ENCODE measurements at places on chromosomes 4 and X.
A peak's percentile ranks its signal among the peaks of the same experiment; 100 is the strongest.

DNA sequence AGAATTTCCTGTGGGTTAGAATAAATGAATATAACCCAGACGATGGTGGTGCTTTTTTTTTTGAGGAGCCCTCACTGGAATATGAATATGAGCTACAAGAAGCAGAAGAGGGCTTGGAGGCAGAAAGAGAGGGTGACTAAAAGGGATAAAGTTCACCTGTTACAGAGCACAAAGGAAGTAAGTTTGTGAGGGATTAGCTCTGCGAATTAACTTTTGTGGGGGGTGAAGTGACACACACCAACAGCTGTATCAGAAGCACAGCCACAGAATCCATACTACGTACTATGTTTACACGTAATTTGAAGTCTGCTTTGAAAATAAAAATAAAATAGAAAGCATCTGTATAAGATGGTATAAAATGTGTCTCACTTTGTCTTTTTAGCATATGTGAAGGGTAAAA, 963.6 kb upstream of the DIAPH2 start:
- DNase-seq: no peak

DNA sequence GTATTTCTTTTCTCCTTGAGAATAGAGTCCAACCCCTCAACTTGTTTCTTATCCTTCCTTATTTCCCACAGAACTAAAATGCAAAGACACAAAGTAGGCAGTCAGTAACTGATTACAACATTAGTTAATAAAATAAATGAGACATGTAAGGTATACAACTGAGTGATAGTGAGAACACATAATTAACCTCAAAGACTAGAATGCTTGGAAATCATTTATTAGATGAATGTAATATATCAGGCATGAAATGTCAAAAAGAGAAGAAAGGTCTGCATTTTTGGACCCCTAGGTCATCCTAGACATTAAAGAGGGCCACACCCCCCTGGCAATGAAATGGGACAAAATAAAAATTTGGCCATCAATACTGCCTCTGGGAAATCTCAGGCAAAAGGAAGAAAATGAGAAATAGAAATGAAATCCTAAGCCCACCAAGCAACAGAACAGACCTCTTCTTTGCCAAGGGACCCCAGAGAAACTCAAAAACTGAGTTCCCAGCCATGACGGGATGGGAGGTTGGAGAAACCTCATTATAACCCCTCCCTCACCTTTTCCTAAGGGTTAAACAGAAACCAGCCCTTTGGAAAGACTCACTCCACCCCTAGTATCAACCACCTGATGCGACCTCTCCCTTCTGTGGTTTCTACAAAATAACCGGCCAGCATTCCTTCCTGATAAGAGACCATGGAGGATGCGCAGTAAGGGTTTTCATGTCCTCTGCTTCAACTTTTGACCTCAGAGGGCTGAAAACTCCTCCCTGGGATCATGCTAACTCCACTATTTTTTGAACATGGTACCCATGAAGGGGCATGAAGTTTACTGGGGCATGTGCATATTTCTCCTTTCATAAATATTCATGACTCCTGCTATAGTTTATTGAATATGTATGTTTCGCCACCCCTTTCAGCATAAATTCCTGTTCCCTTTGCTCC, 90.0 kb upstream of the EXOC1L start:
- DNase-seq: no peak

DNA sequence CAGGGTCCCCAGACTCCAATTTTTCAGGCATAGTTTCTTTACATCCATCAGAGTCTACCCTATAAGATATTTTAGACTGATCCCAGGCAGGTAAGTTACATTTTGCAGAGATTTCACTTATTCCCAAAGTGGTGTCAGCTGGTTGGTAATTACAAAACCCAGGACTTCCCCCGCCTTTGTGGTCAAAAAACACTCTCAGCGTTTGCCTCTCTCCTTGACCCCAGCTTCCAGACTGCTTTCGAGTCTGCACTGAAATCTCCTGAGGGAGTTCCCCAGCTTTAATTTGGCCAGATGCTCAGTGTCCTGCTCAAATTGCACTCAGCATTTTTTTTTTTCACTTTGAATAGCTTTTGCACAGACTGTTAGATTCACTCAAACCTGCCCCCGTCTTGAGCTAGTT, 11.2 kb upstream of the AMOT start:
- peak; percentile 13 for DNase-seq

DNA sequence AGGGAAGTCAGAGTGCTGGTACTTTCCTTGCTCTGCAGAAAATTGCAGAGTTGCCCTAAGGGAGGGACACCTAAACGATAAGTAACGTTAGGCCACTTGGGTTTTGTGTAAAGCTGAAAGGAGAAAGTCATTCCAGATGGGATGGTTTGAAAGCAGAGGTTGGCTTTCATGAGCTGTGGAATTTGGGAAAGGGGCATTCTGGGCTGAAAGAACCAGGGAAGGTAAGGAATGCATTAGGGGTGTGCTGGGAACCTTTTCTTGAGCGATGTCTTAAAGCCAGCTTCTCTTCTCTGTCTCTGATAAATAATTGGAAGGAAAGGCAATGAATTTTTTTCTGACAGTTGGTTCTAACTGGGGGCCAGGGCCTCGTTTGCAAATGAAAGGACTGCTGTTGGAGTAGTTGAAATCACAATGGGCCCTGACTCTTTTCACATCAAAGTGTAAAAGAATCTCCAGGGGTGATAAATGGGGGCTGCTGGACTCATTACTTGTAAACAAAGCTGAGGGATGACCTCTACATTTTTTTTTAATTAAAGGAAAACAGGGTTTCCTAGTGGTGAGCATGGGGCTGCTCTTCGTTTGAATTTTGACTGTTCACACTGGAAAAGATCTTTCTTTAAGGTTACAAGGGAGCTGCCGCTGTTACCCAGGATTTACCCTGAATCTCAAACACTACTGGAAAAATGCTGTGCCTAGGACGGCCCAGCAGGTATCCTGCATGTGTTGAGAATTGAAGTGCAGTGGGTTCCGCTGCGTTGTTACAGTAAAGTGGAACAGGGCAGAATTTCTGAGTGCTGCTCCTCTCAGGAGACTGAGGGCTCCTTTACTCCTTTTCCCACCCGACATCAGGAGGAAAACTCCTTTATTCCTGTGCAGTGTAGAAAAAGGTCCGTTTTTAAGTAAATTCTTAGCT, 25.0 kb downstream of the AFF1 start:
- DNase-seq: no peak

- DNase-seq: no peak
Measured at GRCh38 chrX:88612870-88613329, 134.1 kb upstream of the CPXCR1 start.

Measured in astrocyte of the spinal cord (primary cell).